Left lobe of liver (tissue), 2 donors: ENCODE measurements at places on chromosomes 7 and 10. TPM values are rescaled to one million over a fixed set of nuclear protein-coding genes. Genes with fewer than 3 reads are reported as not detected.

GRCh38 chr10:71074176-71074755, 138.1 kb upstream of the UNC5B start:
- DNase-seq = no peak

DNA sequence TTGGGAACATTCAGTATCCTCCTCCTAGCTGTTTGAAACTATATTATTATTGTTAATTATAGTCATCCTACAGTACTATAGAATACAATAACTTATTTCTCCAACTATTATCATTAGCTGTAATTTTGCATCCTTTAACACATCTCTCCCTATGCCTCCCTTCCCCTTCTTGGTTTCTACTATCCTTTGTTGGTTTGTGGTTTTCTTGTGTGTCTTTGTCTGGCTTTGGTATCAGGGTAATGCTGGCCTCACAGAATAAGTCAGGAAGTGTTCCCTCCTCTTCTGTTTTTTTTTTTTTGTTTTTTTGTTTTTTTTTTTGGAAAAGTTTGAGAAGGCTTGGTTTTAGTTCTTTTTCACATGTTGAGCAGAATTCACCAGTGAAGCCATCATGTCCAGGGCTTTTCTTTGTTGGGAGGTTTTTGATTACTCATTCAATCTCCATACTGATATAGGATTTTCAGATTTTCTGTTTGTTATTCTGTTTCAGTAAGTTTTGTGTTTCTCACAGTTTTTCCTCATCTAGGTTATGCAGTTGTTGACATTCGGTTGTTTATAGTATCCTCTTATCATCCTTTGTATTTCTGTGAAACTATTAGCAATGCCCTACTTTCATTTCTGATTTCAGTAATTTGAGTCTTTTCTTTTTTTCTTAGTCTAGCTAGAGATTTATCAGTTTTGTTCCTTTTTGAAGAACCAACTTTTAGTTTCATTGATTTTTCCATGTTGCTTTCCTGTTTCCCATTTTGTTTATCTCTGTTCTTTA, 21.6 kb downstream of the C1GALT1 start:
- no peak for DNase-seq

The HMX2 gene
- not detected for total RNA-seq

GRCh38 chr10:34918060-34918775, 103.1 kb upstream of the PARD3 start:
- DNase-seq = no peak

- DNase-seq = peak; percentile 57
These were observed 20.0 kb upstream of the CRYGN start for GRCh38 chr7:151459726-151460473.

DNA sequence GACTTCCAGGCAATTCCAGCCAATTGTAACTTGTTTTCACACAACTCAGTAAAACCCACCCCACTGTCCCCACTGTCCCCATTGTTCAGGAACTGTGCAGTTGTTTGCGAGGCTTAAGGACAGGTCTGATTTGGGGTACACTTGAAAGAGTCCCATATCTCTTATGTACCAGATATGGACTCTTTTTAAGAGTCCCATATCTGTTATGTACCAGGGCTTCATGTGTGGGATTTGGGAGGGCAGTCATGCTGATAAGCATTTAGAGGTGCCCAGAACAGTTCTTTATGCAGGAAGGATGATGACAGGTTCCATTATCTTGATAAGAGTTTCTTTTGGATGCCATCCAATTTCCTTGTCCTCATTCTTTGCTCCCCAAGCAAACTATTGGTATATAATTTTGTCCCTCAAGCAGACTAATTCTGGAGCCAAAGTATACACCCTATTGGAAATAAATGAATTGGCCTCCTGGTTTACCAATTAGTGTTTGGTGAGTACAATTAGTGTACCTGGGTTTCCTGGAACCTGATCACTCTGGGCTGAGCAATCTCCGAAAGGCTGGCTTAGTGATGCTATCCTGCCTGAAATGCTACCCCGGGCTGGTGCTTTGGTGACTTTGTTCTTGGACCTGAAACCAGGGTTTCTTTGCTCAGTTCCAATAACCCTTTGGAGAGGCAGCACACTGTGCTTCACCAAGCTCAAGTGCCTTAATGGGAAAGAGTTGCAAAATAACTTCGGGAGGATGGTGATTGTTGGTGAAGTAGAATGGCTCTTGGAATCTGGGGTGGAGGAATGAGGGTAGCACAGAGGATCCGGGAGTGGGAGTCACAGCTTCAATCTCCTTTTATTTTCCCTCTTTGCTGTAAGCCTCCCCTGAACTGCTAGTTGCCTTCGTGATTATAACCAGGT, 6.2 kb upstream of the DMBT1 start:
- DNase-seq = no peak

GRCh38 chr10:92787557-92788152, 60.7 kb upstream of the EXOC6 start:
- no peak for DNase-seq

The TFEC gene
- 0.81 TPM for total RNA-seq

The STEAP2 gene
- 0.81 TPM for total RNA-seq

DNA sequence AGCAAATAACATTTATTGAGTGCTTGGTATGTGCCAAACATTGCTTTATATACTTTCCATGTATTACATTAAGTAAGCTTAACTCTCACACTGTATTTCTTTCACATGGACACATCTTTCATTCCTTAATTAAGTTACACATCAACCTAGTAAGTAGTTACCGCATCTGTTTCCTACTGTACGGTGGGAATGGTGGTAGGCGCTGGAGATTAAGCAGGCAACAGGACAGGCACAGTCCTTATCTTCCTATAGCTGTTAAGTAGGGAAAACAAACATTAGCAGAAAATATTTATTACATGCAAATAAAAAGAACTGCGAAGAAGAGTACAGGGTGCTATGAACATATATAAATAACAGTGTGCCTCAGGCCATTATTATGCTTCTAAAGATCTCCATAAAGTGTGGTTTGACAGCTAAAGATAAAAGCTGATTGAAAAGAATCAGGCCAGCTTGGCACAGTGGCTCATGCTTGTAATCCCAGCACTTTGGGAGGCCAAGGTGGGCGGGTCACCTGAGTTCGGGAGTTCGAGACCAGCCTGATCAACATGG, 105.0 kb downstream of the SUGCT start:
- DNase-seq = no peak

The INSYN2A gene
- total RNA-seq = not detected

- no peak for DNase-seq
These were observed 7.1 kb downstream of the HTRA1 start for GRCh38 chr10:122468307-122468925.

GRCh38 chr10:83023662-83024061, 1115.6 kb upstream of the GHITM start:
- DNase-seq = no peak

GRCh38 chr10:70052462-70053217, at the start of gene MACROH2A2:
Gene MACROH2A2 (plus strand): TSS chr10:70052846. CDS start chr10:70075659, 22,813 bp downstream.
- peak; percentile 64 for DNase-seq

DNA sequence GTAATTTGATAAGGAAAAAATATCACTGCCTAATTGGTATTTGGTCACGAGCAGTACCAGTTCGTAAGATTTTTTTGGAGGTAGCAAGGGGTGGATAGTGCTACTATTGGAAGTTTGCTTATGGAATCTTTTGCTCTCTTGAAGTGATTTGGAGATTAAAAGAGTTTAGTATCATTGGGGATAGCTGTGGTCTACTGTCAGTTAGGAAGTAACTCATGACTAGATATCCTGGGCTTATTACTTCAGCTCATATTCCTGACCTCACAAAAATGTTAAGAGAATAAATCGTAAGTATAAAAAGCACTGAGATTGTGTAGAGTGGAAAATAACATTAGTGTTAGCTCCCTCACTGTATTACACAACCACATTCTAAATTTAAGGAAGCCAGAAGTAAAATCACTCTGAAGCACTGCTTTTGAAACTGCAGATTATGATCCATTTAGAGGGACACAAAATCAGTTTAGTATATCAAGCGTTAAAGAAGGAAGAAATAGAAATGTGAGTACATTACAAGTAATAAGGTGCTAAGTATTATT, 22.6 kb downstream of the SGPL1 start:
- DNase-seq = no peak

- DNase-seq = no peak
These were observed 51.3 kb upstream of the PIK3CG start for GRCh38 chr7:106813705-106814305.

DNA sequence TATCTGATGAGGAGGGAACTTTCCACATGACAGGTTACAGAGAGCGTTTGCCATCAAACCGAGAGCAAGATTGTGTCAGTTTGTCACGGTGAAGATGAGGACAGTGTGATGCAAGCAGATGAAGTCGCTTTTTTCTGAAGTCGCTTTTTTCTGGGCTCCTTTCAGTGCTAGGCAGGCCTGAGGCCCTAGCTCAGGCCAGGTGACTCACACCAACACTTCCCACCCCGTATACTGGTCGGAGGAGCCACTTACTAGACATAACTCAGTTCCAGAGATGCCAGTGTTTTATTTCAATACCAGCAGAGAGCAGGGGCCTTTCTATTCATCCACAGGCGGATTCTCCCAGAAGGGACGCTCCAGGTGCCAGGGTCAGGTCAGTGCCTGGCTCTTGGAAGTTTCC, 58.9 kb downstream of the SFMBT2 start:
- DNase-seq = no peak

The SOSTDC1 gene
- total RNA-seq = not detected

DNA sequence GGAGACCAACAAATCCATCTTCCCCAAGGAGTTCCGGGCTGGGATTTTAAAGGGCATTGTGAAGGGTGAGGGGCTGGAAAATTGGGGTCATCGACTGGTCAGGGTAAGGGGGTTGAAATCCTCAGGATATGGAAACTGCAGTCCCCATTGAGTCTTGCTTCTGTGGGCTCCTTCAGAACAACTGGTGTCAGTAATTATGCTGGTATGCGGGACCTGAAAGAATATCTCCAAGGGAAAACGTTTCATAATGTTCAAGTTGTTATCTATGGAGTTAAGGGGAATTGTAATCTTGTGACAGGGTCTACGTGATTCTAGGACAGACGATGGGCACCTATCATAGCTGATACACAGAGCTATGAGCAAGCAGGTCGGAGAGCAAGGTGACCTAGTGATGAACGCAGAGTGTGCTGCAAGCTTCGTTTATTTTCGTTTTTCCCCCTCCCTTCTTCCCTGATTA, 494 bp upstream of the RHBDD2 start:
- no peak for DNase-seq

The MAP3K8 gene
- 2.9 TPM for total RNA-seq

The CPVL gene
- 5.0 TPM for total RNA-seq

The PFKFB3 gene
- 39.2 TPM for total RNA-seq

The OPN4 gene
- total RNA-seq = not detected

GRCh38 chr7:100562195-100563099, 11.3 kb downstream of the SAP25 start:
- peak; percentile 64 for DNase-seq

The TAS2R4 gene
- 0.40 TPM for total RNA-seq

- no peak for DNase-seq
These were observed 77.8 kb downstream of the PAX2 start for GRCh38 chr10:100823194-100823593.

DNA sequence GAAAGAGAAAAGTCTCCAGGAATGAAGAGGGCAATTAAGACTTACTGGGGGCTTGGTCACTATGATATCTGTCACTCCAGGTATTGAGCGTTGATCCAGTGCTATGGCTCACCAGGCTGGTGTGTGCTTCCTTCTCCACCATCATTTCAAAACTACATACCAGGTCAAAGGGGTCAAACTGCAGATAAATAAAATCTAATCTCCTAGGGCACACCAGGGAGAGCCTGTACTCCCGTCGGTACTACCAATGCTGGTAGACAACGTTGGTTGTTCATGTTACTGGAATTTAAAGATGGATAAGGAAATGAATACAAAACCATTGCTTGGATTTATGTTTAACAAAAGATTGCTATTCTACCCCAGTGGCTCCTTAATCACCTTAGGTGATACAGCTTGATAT, 118.3 kb downstream of the MYO3A start:
- no peak for DNase-seq

The XRCC2 gene
- total RNA-seq = 0.18 TPM

The UTF1 gene
- total RNA-seq = not detected

The PNLIP gene
- 3.1 TPM for total RNA-seq

The PLXNA4 gene
- total RNA-seq = 0.38 TPM

The PNLIPRP1 gene
- total RNA-seq = 2.5 TPM

DNA sequence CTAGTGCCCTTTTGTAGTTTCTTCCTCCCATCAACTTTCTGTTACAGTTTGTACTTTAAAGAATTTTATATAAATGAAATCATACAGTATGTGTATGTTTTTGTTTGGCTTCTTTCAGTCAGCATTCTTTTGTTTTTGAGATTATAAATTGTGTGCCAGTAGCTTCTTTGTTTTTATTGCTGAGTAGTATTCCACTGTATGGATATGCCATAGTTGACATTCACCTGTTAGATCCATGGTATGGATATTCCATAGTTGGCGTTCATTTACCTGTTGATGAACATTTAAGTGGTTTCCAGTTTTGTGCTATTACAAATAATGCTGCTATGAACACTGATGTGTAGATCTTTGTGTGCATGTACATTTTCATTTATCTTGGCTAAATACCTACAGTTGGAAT, 70.8 kb upstream of the SYPL1 start:
- no peak for DNase-seq

The RBM20 gene
- total RNA-seq = 0.33 TPM

DNA sequence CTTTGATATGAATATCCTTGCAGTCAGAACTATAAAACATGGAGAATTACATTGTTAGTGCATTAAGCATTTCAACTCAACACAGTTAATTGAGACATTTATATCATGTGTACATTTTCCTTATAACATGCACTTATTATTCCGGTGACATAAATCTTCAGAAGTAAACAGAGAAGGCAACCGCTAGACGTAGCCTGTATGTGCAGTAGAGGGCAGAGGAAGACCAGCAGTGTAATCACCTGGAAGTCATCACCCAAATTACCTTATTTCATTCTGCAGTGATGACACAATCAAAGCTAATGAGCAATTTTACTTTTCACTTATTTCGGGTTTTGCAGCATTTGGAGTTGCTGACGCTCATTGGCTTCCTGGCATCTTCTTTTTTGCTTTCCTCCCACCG, 394.6 kb downstream of the SDK1 start:
- DNase-seq = no peak

- no peak for DNase-seq
These were observed 66.4 kb downstream of the MTURN start for GRCh38 chr7:30201161-30201666.

The RASSF4 gene
- total RNA-seq = 25.0 TPM

DNA sequence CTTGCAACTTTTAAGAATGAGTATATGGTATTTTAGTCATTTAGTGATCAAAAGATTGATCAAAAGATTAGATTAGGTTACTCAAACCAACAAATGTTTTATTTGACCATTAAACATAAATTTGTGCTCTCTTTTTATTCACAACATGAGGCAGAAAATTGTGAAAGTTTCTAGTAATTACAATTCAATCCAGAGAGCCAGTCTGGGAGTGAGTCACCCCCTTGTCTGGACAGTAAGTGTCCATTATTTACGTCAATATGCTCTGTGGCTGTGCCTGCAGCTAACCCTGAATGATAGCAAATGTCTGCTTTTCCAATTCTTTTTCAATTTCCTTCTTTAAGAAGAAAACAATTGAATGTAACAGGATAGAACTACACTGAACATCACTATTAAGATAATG, 27.9 kb downstream of the GNG11 start:
- no peak for DNase-seq

GRCh38 chr10:97333601-97334369, 744 bp downstream of the FRAT2 start:
- DNase-seq = peak; percentile 66
